ENCODE measurements at places on chromosomes 2 and 18. TPM values are rescaled to one million over a fixed set of nuclear protein-coding genes. Genes with fewer than 3 reads are reported as not detected.

The SERPINB3 gene
- not detected for polyA plus RNA-seq

GRCh38 chr2:171136024-171136423 lies 24.7 kb downstream of the TLK1 start:
- no peak overlapping the region for H3K27ac ChIP-seq
- H3K4me1 ChIP-seq: peaks cover 2% of the 10 kb centered on the region
- no peak for DNase-seq
- no peaks in the 10 kb centered on the region for H3K36me3 ChIP-seq

The UPP2 gene
- polyA plus RNA-seq: not detected

GRCh38 chr2:121998751-121999150 lies 243.3 kb downstream of the TSN start:
- H3K4me3 ChIP-seq: no peak overlapping the region
- no peak overlapping the region for H3K27ac ChIP-seq
- 0 out of 2 replicates have a peak, but pooled peaks cover 1% of the 10 kb centered on the region for H3K27me3 ChIP-seq
- no peaks in the 10 kb centered on the region for H3K36me3 ChIP-seq

GRCh38 chr2:207165121-207166038 lies at the start of gene KLF7:
KLF7 (minus strand) TSS chr2:207165948; CDS start chr2:207165568, 380 bp downstream.
- peak within 1 kb of the TSS; percentile 100 for H3K27ac ChIP-seq
- peak within 1 kb of the TSS; percentile 94 for H3K4me3 ChIP-seq
- peak; percentile 51 for DNase-seq
- no peaks in the 10 kb centered on the region for H3K36me3 ChIP-seq

GRCh38 chr2:129803871-129804270 lies 175.6 kb upstream of the RAB6C start:
- no peak overlapping the region for H3K4me3 ChIP-seq
- DNase-seq: no peak
- no peak overlapping the region for H3K27ac ChIP-seq
- H3K36me3 ChIP-seq: no peaks in the 10 kb centered on the region
- no peaks in the 10 kb centered on the region for H3K27me3 ChIP-seq

GRCh38 chr18:30081122-30081521 lies 961.4 kb downstream of the DSC3 start:
- no peaks in the 10 kb centered on the region for H3K4me1 ChIP-seq
- no peak overlapping the region for H3K4me3 ChIP-seq
- DNase-seq: no peak
- H3K36me3 ChIP-seq: no peaks in the 10 kb centered on the region
- H3K27ac ChIP-seq: no peak overlapping the region

DNA sequence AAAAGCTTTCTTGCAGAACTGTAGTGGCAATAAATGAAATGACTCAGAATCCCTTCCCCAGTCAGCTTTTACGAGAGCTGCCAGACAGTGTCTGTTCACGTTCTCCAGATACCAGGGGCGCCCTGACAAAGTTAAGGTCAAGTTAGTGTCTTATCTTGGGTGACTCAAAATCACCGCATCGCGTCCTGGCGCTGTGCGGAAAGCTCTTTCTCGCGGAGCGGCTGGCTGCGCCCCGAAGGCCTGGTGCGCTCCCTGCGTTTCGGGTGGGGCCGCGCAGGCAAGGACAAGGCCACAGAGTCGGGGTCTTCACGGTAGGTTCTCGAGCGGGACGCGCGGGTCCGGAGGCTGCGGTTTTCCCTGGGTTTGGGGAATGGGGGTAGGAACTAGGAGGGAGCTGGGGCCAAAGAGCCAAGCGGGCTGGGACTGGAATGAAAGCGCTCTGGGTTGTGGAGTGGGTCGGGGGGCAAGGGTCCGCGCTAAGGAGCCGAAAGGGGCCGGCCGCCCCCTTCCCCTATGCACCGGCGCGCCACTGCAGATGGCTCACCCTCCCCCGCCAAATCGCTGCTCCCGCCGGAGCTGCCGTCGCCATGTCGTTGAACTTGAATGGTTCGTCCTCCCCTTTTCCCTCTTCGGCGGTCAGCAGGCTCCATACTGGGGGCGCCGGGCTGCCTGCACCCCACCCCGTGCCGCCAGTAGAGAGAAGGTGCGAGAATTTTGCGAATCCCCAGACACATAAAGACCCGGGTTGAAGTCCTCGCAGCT lies 2.6 kb upstream of the HOXD11 start:
- DNase-seq: no peak
- no peak overlapping the region for H3K4me3 ChIP-seq
- H3K36me3 ChIP-seq: no peaks in the 10 kb centered on the region
- H3K4me1 ChIP-seq: no peaks in the 10 kb centered on the region
- peaks cover 95% of the 10 kb centered on the region for H3K27me3 ChIP-seq
- no peak overlapping the region for H3K27ac ChIP-seq

- no peak overlapping the region for H3K27ac ChIP-seq
- H3K4me1 ChIP-seq: peaks cover 9% of the 10 kb centered on the region
- H3K27me3 ChIP-seq: peaks cover 22% of the 10 kb centered on the region
- no peak overlapping the region for H3K4me3 ChIP-seq
- no peaks in the 10 kb centered on the region for H3K36me3 ChIP-seq
Measured at GRCh38 chr2:1557467-1557820, 144.2 kb downstream of the TPO start.

The PTH2R gene
- polyA plus RNA-seq: not detected

DNA sequence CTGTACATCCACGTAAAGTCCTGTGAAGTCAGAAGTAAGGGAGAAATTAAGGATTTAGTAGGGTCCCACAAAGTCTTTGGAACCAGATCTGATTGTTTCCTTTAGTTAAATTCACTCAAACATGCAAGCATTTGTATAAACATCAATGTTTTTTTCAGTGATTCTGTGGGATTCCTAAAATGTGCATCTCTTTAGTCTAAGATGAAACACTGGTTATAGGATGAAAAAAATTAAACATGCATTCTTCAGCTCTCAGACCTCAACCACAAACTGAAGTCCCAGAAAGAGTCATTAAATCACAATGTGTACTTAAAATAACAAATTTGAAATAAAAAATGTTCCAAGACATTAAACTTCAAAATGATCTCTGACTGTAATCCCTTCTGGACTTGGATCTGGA lies 76.5 kb upstream of the APCDD1 start:
- no peaks in the 10 kb centered on the region for H3K36me3 ChIP-seq
- peaks cover 24% of the 10 kb centered on the region for H3K4me1 ChIP-seq
- DNase-seq: peak; percentile 88
- no peaks in the 10 kb centered on the region for H3K27me3 ChIP-seq
- no peak overlapping the region for H3K4me3 ChIP-seq

The ASB3 gene
- polyA plus RNA-seq: 17.1 TPM

DNA sequence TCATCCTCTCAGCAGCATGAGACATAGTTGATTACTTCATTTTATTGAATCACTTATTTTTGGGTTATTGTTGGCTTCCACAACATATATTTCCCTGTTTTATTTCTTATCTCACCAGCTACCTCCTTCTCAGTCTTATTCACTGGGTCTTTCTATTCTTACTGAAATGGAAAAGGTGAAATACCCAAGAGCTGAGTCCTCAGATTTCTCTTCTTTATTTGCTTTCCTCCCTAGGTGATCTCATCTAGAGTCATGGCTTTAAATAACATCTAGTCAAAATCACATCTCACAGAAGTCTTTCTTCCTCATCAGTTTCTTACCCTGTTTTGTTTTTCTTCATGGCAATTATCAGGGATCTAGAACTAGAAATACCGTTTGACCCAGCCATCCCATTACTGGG lies 105.0 kb upstream of the RBBP8 start:
- H3K4me3 ChIP-seq: no peak overlapping the region
- H3K27ac ChIP-seq: no peak overlapping the region
- H3K4me1 ChIP-seq: peaks cover 6% of the 10 kb centered on the region

The FNDC4 gene
- polyA plus RNA-seq: 11.1 TPM
